ENCODE measurements at places on chromosomes 4 and X.

GRCh38 chrX:106742193-106742592, 15.7 kb downstream of the RNF128 start:
- DNase-seq: no peak

DNA sequence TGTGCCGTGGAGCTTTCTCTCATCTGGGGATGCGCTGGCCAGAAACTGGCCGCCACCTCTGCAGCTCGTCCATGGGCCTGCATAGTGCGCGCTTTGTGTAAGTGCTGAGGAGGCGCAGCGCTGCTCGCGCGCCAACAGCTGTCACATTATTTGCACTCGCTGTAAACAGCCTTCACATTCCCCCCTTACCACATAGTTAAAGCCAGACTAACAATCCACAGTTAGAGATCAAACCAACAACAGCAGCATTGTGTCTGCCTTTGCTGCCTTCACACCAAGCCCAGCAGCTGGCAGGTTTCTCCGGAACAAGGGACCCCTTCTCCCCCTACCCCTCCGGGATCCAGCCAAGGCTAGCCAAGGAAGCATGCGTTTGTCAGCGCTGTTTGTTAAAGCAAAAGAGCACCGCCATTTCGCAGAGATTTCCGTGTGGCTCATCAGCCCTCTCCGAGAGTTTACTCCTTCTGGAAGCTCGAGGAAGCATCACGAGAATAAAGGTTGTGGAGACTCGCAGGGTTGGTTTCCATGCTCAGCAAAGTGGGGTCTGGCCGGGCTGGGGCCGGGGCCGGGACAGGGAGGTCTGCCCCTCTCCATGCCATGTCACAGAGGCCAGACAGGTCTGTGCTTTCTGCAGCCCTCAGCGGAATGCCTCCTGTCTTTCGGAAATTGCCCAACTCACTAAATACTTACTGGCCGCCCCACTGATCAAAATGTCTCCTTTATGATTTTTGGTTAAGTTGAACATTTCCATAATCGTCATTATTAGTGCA, 11.0 kb downstream of the BCOR start:
- no peak for DNase-seq

- DNase-seq: no peak
Measured at GRCh38 chrX:74272230-74272629, 31.8 kb upstream of the ZCCHC13 start.

GRCh38 chr4:8778291-8778690, 93.3 kb downstream of the HMX1 start:
- DNase-seq: no peak

DNA sequence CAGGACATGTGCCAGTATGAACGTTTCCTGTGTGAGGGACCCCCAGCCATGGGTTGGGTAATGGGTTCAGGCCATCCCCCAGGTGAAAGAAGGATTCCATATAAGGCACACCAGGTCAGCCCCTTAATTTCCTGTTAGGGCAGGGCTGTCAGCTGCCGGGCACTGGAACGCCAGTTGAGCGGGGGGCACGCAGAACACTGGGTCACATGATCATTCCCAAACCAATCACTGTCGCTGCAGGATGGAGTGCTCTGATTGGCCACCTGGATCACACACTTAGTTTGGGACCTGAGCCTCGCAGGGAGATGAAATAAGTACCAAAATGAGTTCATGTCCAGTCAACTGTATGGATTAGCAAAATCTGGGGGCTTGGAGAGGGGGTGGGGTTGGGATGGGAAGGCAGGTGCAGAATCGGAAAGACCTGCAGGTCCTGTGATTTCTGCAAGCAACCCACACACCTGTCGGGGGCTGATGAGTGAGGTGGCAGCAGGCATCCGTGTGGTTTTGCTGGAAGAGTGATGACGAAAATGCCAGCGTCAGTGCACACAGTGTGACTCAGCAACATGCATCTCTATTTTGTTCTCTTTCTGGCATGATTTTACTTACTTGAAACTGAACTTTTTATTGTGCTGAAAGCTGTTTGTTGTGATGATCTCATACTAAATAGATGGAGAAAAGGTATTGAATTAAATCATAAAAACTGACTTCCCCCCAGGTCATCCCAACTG, 32.2 kb downstream of the RNF212 start:
- peak; percentile 64 for DNase-seq

DNA sequence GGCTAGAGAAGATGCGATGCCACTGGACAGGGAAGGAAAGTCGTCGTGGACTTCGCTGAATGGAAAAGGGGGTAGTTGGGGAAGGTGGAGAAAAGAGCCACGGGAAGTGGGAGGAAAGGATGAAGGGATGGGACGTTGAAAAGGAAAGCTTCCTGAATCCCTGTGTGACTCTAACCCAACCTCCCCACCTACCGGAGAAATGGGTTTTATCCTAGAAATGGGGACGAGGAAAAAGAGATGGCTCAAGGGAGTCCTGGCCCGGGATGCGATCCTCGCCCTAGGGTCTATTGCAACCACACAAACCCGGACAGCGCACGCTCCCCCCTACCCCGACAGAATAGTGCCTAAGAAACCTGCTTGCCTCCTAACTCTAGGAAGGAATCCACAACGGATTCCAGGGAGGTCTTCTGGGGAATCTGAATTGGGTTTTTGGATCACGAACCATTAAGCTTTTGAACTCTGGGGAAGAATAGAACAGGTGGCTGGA, 738 bp upstream of the TSPAN5 start:
- peak; percentile 27 for DNase-seq

DNA sequence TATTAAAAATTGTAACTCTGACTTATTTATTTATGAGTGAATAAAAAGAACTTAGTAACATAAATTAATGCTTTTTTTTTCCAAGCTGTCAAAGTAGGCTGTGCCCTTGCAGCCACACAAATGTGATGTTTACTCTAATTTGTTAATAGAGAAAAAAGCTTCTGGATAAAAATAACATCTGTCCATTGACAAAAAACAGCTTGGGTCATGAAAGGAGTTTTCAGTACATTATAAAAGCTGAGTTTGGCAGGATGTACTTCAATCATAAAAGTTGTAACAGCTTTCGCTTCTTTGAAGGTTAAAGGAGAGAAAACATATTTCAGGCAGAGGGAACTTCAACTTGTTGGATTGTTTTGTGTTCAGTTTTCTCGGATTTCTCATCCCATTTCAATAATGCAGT, 105.6 kb downstream of the SLC4A4 start:
- no peak for DNase-seq

- DNase-seq: no peak
Measured at GRCh38 chr4:93896516-93896915, 68.0 kb downstream of the ATOH1 start.

DNA sequence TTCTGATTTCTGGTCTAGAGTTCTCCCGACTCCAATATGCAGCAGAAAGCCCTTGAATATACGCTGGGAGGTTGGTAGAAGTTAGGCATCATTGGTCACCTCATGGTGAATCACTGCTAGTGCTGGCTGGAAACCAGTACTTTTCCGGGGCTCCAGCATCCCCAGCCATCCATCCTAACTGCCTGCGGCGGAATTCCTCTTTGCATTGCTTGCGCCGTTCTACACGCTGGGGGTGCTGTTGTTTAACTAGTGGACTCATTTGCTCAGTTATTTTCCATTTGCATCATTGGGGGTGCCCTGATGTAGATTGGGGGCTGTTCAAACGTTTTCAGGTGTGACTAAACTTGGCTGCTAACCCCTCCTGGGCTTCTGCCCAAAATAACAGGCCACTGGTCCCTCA, 23.3 kb upstream of the GPR50 start:
- DNase-seq: peak; percentile 57

DNA sequence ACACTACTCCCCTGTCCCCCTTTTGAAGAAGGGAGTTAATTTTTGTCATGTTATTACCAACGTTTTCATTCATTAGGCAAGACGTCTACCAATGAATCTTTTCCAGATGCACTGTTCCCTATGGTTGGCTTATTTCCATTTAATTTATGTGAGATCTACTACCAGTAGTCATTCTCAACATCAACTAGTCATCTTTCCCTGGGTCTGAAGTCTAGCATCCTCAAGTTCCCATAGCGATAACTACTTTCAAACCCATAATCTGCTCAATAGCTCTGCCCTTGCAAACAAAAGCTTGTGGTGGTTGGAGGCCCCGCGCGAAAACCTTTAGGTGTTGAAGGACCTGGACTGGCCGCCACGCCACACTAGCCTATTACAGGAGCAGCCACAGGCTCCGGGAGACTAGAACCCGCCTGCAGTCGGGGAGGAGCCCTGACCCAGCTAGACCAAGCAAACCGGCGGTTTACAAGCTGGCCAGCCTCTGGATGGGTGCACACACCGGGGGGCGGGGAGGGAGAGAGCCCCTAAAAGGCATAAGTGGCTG, 746 bp downstream of the PPAT start:
- peak; percentile 55 for DNase-seq

- no peak for DNase-seq
Measured at GRCh38 chrX:13387666-13388494, 68.0 kb upstream of the ATXN3L start.

GRCh38 chr4:2591189-2591588, 54.7 kb downstream of the FAM193A start:
- no peak for DNase-seq

All from RWPE1 (cell line).